ENCODE measurements at places on chromosomes 11 and 22.
A peak's percentile ranks its signal among the peaks of the same experiment; 100 is the strongest.

DNA sequence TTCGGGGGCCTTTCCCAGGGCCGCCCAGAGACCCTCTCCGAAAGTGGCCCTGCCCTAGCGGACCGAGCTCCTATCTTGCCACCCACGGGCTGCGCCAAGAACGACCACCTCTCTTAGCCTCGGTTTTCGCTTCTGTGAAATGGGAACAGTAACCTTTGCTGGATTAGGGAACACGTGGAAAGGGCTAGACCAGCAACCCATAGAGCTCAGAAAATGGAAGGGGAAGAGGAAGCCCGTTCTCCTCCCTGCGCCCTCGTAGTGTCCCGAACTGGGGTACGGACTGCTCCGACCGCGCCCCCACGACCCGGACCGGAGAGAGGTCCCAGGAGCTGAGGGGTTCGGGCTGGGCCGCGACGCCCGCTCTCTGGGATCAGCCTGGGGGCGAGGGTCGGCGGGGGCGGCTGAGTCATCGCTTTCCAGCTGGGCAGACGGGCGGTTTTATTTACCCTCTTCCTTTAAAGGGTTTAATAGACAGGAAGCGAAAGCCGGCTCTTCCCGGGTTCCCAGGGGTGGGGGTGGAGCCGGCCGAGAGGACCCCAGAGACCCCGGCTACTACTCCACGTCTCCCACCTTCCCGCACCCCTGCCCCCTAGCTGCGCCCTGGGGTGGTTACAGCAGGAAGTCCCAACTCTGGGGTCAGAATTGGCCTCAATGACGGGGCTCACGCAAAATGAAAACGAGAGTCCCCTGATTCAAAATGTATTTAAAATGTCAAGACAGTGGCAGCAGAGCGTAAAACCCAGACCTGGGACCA is 907 bp upstream of the PHLDA2 start:
- DNase-seq = peak; percentile 38

GRCh38 chr11:44680982-44681597 is 45.7 kb upstream of the TSPAN18 start:
- DNase-seq = peak; percentile 7

GRCh38 chr11:123576082-123576481 is 78.3 kb downstream of the SCN3B start:
- DNase-seq = no peak

- no peak for DNase-seq
These were observed 9.7 kb upstream of the CENATAC start for GRCh38 chr11:118988280-118988679.

- DNase-seq = no peak
These were observed 35.8 kb downstream of the FCHSD2 start for GRCh38 chr11:73106347-73106746.

DNA sequence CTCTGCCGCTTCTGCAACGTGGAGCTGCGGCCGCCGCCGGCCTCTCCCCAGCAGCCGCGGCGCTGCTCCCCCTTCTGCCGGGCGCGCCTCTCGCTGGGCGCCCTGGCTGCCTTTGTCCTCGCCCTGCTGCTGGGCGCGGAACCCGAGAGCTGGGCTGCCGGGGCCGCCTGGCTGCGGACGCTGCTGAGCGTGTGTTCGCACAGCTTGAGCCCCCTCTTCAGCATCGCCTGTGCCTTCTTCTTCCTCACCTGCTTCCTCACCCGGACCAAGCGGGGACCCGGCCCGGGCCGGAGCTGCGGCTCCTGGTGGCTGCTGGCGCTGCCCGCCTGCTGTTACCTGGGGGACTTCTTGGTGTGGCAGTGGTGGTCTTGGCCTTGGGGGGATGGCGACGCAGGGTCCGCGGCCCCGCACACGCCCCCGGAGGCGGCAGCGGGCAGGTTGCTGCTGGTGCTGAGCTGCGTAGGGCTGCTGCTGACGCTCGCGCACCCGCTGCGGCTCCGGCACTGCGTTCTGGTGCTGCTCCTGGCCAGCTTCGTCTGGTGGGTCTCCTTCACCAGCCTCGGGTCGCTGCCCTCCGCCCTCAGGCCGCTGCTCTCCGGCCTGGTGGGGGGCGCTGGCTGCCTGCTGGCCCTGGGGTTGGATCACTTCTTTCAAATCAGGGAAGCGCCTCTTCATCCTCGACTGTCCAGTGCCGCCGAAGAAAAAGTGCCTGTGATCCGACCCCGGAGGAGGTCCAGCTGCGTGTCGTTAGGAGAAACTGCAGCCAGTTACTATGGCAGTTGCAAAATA is 816 bp downstream of the PDE3B start:
- DNase-seq = no peak

DNA sequence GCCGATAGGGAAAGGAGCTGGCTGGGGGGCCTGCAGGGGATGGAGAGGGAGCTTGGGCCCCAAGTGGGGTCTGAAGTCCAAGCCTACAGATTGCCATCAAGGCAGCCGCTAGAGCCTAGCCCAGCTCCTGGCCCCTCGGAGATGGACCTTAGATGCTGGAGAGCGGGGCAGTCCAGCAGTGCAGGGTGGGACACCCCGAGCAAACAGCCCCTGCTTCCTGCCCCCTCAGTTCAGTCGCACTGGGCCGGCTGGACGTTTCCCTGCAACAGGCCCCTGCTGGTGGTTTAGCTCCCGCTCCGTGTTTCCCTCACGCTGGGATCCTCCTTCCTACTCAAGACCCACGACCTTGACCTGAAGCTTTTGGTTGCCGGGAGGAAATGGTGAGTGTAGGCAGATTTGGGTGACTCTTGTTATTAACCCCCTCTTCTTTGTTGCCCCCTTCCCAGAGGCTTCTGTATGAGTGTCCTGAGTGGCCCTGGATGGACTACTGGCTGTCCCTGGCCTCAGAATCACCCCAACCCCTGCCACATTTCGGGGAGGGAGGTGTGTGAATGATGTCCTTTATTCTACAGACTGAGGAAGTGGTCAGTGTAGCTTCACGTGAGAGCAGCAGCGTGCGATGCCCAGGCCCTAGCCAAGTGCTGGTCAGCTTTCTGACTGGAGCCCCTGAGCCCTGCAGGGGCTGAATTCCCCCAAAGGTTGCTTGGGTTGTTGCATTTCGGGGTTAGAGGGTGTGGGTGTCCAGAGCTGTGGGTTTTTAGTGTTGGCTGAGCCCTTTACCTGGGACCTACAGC is 2.7 kb downstream of the ST3GAL4 start:
- DNase-seq = no peak

DNA sequence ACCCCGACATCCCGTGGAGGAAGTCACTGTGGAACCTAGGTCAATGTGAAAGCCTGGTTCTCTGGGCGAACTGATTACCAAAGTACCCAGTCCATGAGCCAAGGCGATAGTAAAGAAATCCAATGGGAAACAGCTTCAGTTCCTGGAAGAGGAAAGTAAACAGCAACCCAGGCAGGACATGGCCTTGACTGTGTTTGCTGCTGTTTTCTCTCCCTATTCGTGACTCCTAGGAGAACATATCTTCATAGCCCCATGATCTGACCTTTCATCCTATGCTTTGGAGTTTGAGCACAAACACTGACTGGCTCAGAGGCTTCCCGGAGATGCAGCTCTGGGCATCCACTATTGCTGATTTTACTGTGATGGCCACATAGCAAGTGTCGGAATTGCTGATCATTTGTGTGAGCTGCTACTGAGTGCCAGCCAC is 45.1 kb downstream of the LRFN4 start:
- DNase-seq = no peak

- DNase-seq = no peak
These were observed 1032.8 kb upstream of the RAG2 start for GRCh38 chr11:37630866-37631265.

DNA sequence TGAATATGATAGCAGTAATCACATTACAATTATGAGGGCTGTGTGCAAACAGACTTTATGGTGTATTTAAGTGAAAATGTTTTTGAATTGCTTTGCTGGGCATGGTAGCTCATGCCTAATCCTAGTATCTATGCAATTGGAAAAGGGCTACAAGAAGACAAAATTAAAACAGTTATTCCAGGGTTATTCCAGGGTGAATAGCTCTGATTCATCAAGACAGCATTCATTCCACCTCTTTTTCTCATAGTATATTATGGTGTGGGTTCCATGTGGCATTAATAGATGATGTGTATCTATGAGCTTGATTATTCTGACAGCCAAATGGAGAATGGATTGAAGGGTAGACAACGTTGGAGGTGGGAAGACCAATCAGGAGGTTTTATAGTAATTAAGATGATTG is 12.1 kb upstream of the SIDT2 start:
- DNase-seq = no peak

DNA sequence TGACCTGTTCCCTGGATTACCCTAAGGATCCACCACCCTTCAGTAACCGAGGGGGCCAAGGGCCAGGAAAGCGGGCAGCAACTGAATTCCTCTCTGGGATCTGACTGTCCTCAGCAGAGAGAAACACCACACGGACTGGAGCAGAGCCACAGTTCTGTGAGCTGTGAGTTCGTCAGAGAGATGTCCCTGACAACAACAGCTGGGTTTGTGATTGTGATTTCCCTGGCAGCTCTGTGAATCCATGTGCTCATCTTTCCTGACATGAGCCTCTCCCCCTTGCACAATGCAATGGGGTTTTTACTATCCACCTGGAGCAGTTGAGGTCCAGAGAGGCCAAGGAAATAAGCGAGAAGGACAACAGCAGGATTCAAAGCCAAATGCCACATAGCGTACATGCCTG is 69.4 kb upstream of the AMPD3 start:
- DNase-seq = no peak

GRCh38 chr11:119319700-119320239 is 2.8 kb upstream of the MCAM start:
- no peak for DNase-seq

GRCh38 chr11:67416416-67417335 is 1.2 kb downstream of the CARNS1 start:
- DNase-seq = no peak

DNA sequence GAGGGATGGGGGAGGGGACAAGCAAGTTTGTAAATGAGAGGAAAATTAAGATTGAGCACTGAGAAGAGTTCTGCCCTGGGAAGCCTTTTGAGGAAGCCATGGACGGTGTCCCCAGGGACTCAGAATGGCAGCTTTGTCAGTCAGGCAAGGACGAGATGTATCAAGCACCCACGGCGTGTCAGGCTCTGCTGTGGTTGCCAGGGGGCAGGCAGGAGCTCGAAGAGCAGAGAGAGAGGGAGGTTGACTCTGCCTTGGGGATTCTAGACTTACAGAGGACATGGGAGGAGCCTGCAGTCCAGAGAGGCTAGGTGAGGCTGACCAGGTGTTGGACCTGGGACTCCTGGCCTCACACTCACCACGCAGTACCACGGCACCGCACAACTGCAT is 29.1 kb upstream of the SYT7 start:
- DNase-seq = no peak

DNA sequence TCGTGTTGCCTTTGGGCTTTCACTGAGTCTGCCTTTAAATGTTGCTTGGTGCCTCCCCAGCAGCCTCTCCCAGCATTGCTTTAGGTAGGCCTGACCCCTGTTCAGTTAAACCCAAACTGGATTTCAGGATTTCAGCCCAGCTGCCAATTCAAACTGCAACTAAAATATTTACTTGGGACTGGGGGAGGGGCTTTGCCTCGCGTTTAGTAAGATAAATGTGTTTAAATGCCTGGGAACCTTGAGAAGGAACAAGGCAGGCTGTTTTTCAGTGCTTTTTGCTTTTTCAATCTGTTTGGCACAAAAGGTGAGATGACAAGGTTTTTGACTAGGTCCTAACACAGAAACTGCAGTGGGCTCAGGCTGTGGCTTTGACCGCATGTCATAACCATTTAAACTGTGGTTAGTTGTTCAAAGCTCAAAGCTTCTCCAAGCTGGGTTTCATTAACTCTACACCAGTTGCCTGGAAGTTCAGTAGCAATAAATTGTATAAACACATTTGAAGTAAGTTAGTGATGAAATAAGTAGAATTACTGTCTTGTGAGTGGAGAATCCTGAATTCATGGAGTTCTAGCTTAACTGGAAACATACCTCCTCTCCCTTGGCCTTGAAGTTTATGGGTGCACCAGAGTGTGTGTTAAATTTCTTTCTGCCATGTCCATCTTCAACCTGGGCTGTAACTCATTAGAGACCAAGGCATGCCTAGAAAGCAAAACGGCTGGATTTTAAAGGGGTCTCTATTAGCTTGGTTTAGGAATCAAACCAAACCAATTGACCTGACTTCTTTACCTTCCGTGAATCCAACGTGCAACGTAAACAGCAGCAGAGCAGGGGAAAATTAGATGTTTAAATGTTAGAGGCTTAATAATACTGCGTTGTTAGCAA is 3.6 kb downstream of the PKNOX2 start:
- no peak for DNase-seq

- DNase-seq = no peak
These were observed 89.8 kb upstream of the LIN7C start for GRCh38 chr11:27596388-27596787.

- no peak for DNase-seq
These were observed 550.8 kb upstream of the CADM1 start for GRCh38 chr11:116055064-116055463.

DNA sequence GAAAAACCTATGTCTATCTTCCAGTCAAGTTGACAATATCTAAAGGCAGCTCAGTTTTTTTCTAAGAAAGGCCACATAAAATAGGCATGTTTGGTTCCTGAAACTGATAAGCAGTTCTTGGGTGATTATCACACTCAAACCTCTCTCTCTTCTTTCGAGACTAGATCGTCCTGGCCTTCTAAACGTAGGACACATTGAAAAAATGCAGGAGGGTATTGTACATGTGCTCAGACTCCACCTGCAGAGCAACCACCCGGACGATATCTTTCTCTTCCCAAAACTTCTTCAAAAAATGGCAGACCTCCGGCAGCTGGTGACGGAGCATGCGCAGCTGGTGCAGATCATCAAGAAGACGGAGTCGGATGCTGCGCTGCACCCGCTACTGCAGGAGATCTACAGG is 15.1 kb downstream of the CDPF1 start:
- no peak for DNase-seq

GRCh38 chr22:37905534-37906363 is at the start of gene MICALL1:
MICALL1 (plus strand) TSS chr22:37906297; CDS start chr22:37906423, 126 bp downstream.
- DNase-seq = peak; percentile 45

DNA sequence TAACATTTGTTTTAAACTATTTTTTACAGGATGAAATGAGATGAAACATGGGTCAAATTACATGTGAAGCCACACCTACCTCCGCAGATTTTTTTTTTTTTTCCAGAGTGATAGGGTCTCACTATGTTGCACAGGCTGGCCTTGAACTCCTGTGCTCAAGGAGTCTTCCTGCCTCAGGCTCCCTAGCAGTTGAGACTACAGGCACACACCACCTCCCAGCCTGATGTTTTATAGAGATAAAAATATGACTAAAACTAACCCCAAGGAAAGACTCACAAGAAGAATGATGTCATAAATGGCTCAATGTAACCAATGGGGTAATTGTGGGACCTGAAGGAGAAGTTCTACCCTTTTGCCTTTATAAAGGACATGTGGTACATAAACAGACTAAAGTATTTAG is 52.3 kb upstream of the SOX6 start:
- no peak for DNase-seq

DNA sequence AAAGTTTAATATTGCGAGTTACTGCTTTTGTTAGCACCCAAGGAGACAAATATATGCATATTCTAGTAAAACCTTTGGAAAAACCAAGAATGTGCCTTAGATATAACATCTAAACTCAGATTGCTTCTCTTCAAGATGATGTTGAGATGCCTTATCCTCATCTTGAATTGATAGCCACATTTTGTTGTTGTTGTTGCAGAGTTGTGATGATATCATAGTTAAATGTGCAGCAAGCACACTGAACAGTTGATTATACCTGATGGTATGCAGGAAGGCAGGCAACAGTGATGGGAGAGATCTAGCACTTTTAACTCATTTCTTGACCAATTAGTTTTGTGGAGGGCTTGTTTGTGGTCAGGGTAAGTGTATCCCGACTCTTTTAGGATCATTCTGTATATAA is 48.0 kb downstream of the KDM2A start:
- DNase-seq = no peak
